ENCODE measurements at places on chromosomes 5 and 9.

DNA sequence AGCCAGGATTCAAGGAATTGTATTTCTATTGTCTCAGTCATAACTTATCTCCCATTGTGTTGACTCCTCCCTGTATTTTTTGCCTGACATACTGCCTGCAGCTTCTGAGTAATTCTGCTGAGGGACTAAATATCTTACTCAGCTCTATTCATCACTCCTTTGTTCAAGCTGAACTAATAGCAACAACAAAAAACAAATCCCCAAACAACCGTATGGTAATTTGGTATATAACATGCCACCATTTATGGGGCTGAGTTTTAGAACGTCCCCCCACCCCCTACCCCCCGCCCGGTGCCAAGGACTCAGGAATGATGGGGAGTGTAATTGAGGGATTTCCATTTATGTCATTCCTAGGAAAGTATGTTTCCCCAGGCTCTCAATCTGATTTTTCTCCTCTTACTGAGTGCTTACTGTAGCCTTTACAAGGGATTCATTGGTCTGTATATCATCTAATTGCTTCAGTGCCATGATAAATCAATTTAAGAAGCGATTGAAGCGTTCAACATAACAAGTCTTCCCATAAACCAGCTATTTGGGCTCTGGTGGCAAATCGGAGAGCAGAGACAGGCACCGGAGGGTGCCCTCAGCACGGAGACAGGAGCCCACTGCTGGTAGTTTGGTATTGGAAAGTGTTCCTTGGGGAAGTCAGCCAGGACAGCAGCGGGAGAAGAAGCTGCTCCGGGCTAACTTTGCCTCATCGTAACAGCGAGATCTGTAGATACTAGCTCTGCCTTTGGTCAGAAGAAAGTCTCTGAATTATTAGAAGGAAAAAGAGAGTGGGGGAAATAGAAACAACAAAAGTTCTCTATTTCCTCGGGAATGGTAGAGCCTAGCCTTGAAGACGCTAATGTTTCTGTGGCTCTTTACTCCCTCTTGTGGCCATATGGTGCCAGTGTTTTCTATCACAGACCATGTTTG, 40.7 kb upstream of the HSD17B4 start:
- H3K4me3 ChIP-seq: peak overlapping the region; percentile 95
- no peaks in the 10 kb centered on the region for H3K36me3 ChIP-seq
- no peak overlapping the region for H3K27ac ChIP-seq
- peak; percentile 71 for DNase-seq
- no peaks in the 10 kb centered on the region for H3K27me3 ChIP-seq

- 0 out of 2 replicates have a peak, but pooled peaks cover 6% of the 10 kb centered on the region for H3K4me1 ChIP-seq
- H3K27me3 ChIP-seq: peaks cover 2% of the 10 kb centered on the region
- no peak overlapping the region for H3K27ac ChIP-seq
- no peak for DNase-seq
- peaks cover 56% of the 10 kb centered on the region for H3K36me3 ChIP-seq
- no peak overlapping the region for H3K4me3 ChIP-seq
These were observed 56.6 kb downstream of the CAMSAP1 start for GRCh38 chr9:135850737-135851136.

- DNase-seq: no peak
- H3K36me3 ChIP-seq: no peaks in the 10 kb centered on the region
- no peaks in the 10 kb centered on the region for H3K27me3 ChIP-seq
- H3K4me1 ChIP-seq: peaks cover 4% of the 10 kb centered on the region
- no peak overlapping the region for H3K27ac ChIP-seq
These were observed 22.6 kb upstream of the IQGAP2 start for GRCh38 chr5:76380346-76381066.

- H3K4me3 ChIP-seq: no peak overlapping the region
- no peak for DNase-seq
- H3K27ac ChIP-seq: no peak overlapping the region
- H3K4me1 ChIP-seq: no peaks in the 10 kb centered on the region
These were observed 10.9 kb upstream of the ZNF366 start for GRCh38 chr5:72518001-72518683.

- DNase-seq: no peak
- H3K27me3 ChIP-seq: no peaks in the 10 kb centered on the region
- H3K4me1 ChIP-seq: peaks cover 5% of the 10 kb centered on the region
- H3K27ac ChIP-seq: no peak overlapping the region
These were observed 214.1 kb upstream of the TLE4 start for GRCh38 chr9:79357616-79358015.

DNA sequence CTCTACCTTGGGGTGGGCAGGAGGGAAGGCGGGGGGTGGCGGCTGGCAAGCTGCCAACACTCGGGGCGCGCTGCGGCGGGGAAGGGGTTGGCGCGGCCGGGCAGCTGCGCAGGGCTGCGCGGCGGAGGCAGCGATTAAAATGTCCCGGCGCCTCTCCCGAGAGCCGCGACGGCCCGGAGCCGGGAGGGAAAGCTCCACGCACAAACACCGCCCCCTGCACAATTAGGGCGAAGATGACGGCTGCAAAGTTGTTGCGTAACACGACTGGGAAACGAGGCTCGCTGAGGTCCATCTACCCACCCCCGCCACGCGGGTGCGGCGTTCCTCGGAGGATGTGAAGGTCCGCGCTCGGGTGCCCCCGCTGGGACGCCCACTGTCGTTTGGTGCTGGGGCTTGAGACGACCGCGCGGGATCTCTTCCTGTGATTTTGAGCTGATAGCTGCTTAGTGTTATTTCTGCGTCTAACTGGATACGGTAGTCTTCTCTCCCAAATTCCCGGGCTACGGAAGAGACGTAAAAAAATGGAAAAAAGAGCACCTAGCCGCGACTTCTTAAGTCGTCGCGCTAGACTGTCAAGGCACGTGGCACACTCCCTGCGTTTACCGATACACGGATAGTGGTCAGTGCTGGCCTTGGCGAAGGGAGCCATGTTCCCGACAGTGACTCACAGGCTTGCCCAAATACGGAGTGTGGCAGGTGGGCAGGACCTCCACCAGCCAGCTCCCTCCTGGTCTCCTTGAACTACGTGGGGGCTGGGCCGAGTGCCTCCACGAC, 958 bp upstream of the NFIL3 start:
- DNase-seq: peak; percentile 58
- H3K27ac ChIP-seq: no peak overlapping the region
- H3K27me3 ChIP-seq: peaks cover 28% of the 10 kb centered on the region
- H3K4me3 ChIP-seq: peak overlapping the region; percentile 67

All from H9 (cell line).